ENCODE measurements at places on chromosomes 2 and 18. TPM values are rescaled to one million over a fixed set of nuclear protein-coding genes. Genes with fewer than 3 reads are reported as not detected.
A peak's percentile ranks its signal among the peaks of the same experiment; 100 is the strongest.

GRCh38 chr2:96024336-96025193 is 10.2 kb downstream of the GPAT2 start:
- H3K4me3 ChIP-seq: no peak overlapping the region
- no peaks in the 10 kb centered on the region for H3K36me3 ChIP-seq
- no peak for DNase-seq
- no peaks in the 10 kb centered on the region for H3K27me3 ChIP-seq
- no peak overlapping the region for H3K27ac ChIP-seq
- no peaks in the 10 kb centered on the region for H3K4me1 ChIP-seq

DNA sequence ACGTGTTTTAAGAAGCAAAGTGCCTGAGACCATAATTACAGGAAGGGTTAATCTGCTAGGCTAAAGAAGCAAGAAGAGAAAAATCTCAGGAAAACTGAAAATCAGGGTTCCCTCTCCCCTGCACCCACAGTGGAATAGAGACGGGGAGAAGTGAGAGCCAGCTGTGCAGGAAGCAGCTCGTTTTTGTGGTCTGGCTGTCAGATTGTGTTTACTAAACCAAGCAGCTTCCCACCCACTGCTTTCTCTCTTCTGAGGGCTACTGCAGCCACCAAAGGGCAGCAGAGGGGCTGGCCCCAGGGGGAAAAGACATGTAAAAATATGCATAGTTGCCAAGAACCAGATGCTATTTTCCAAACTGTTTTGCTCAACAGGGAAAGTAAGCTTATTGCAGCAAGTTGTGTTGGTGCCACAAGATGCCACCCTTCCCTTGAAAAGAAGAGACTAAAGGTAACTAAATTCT is 72.6 kb upstream of the THUMPD2 start:
- H3K4me1 ChIP-seq: peaks cover 14% of the 10 kb centered on the region
- no peak for DNase-seq
- H3K27ac ChIP-seq: no peak overlapping the region
- H3K4me3 ChIP-seq: no peak overlapping the region

GRCh38 chr2:83665894-83666293 is 793.2 kb downstream of the SUCLG1 start:
- H3K4me3 ChIP-seq: no peak overlapping the region
- no peak overlapping the region for H3K27ac ChIP-seq
- no peaks in the 10 kb centered on the region for H3K36me3 ChIP-seq

DNA sequence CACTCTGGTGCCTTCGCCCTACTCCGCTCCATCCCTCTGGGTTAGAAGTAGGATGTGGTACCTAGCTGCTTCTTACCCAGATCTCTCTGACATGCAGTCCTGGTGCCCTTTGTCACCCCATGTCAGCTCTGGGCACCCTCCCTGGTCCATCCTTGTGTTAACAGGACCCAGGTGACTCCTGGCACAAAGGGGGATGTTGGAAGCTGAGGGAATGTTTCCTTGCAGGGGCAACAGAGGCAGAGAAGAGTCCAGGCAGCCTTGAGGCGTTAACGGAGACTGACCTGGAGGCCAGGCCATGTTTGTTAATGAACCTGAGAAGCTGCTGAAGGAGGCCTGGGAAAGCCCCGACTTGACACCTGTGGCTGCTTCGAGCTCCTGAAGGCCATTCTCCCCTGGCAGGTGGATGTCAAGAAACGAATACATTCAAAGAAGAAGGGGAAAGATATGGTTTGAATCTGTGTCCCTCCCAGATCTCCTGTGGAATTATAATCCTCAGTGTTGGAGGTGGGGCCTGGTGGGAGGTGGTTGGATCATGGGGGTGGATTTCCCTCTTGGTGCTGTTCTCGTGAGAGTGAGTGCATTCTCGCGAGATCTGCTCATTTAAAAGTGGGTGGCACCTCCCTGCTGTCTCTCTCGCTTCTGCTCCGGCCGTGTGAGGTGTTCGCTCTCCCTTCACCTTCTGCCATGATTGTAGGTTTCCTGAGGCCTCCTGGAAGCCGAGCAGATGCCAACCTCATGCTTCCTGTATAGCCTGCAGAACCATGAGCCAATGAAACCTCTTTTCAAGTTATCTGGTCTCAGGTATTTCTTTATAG is 31.4 kb downstream of the NPPC start:
- peaks cover 2% of the 10 kb centered on the region for H3K36me3 ChIP-seq
- H3K27ac ChIP-seq: no peak overlapping the region
- no peak overlapping the region for H3K4me3 ChIP-seq
- peak; percentile 46 for DNase-seq
- no peaks in the 10 kb centered on the region for H3K4me1 ChIP-seq
- H3K27me3 ChIP-seq: peaks cover 33% of the 10 kb centered on the region

DNA sequence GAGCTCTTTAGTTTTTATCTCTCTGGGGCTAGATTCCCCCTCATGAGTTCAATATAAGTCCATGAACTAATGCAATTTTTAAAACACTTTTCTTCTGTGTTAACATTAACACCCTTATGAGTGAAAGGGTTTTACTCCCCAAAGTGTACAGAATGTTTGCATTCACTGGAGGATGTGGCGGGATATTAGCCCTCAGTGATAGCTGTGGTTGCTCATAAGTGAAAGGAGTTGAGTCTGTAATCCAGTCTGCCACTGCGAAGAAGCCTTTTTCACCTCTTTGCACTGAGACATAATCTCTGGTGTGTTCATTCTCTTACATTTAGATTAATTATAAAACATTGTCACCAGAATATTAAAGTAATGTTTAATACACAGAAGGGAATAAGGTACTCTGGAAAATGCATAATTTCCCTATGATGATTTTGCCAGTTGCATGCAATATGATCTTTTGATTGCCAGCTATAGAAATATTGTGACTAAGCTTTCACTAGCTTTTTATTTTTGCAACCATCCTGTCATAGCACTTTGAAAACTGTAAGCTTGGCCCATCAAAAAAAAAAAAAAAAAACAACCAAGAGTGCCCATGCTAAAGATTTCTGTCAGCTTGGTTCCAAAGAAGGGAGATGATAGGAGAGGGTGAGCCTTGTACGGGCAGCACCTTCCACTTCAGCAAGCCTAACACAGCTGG is 113.2 kb downstream of the BCL11A start:
- no peak for DNase-seq
- no peaks in the 10 kb centered on the region for H3K36me3 ChIP-seq
- no peak overlapping the region for H3K27ac ChIP-seq
- peaks cover 20% of the 10 kb centered on the region for H3K4me1 ChIP-seq
- H3K4me3 ChIP-seq: no peak overlapping the region

The ARHGAP28 gene
- total RNA-seq: 17.9 TPM

GRCh38 chr2:156933645-156934225 is 323.8 kb upstream of the GALNT5 start:
- DNase-seq: no peak
- H3K36me3 ChIP-seq: peaks cover 2% of the 10 kb centered on the region
- no peaks in the 10 kb centered on the region for H3K4me1 ChIP-seq
- H3K27ac ChIP-seq: no peak overlapping the region
- peaks cover 5% of the 10 kb centered on the region for H3K27me3 ChIP-seq

The OTX1 gene
- total RNA-seq: not detected
